ENCODE measurements at places on chromosomes 13 and 19.
A peak's percentile ranks its signal among the peaks of the same experiment; 100 is the strongest.

DNA sequence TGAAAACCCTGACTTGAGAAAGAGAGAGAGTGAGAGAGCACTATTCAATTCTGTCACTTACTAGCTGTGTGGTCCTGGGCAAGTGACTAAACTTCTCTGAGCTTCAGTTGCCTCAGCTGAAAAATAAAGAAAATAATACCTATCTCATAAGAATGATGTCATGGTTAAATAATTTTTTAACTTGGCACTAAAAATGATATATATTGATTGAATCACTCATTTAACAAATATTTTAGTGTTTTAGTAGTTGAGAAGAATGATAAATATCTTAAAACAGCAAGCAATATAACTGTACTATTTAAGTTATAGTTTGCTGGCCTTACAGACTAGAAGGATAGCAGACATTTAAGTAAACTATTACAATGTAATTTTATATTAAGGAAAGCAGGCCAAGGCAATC lies 764.2 kb downstream of the DIAPH3 start:
- DNase-seq = no peak

DNA sequence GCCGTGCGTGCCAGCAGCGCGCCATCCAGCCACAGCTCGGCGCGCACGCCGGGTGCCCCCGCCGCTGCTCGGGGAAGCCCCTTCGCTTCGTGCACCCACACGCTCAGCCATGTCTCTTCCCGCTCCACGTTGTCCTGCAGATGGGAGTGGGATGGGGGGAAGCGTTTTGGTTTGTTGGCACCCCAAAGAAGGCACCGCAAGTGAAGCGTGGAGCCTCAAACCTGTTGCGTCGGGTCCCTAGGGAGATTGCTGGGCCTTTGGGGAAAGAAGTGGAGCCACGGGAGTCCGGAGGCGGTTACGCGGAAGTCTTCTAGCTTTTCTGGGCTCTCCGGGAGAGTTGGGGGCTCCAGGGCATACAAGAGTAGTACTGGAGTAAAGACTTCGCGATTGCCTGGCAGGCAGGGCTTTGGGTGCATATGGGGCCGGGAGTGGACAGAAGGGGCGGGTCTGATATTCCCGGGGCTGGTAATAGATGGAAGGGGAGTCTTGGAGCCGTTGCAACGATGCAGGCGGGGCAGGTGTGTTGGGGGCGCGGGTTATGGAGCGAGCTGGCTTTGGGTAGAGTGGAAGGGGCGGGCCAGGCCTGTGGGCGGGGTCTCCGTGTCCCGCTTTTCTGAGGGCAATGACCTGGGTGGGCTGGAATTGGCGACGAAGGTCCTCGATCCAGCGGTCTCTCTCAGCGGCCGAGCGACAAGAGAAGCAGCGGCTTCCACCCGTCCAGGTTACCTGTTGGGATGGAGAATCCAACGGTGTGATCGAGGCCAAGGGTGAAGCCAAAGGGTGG lies 6.5 kb downstream of the RASAL3 start:
- no peak for DNase-seq

DNA sequence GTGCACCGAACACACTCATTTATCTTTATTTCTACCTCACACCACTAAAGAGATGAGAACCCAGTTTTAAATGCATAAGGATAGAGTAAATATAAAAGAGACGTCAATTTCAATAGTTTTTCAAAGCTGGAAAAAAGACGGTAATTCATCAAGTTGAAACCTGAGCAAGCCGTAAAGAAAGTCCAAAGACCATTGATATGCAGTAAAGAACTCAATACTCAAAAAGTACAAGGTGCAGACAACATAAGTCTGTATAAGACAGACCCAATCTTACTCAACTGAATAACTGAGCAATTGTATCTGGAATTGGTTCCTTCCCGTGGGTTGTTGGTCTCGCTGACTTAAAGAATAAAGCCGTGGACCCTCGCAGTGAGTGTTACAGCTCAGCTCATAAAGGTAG lies 82.1 kb downstream of the SERP2 start:
- no peak for DNase-seq

DNA sequence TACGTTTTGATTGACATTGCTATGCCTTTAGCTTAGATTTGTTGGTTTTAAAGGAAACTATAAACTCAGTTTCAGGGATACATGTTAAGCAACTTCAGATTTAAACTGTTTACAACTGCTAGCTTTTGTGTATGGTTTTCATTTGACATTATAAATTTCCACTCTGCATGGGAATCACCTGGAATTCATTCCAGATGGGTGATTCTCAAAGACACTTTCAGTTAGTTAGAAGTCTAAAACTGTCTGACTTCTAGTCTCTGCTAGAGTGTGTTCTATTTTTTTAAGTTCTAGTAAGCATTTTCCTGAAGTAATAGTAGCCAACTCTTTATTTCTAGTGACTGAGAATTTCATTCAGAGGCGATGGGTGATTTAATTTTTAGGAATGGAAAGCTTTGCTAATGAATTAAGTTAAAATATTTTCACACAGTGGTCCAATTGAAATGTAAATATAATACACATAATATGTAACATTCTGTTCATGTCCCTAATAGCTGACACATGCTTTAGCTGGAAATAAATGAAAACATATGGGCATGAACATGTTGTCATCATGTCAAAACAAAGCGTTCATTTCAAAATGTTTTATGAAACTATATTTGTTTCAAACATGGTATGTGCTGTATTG lies 58.3 kb upstream of the CSNK1A1L start:
- no peak for DNase-seq

GRCh38 chr13:25869941-25870340 lies 181.9 kb downstream of the SHISA2 start:
- no peak for DNase-seq

DNA sequence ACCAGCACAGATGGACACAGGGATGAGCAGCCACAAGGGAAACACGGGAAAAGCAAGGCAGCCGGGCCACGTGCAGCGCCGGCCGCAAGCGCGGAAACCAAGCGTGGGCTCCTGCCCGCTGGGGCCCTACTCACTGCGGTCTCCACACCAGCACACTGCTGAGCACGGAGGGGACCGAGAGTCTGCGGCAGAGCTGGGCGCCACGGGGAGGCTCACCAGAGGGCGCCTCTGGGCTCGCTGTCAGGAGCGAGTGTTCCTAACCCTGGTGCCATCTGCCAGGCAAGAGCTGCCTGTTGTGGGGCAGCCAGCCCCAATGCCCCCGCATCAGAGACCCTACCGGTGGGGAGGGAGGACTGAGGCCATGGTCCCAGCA lies 26.5 kb downstream of the MPND start:
- peak; percentile 87 for DNase-seq

DNA sequence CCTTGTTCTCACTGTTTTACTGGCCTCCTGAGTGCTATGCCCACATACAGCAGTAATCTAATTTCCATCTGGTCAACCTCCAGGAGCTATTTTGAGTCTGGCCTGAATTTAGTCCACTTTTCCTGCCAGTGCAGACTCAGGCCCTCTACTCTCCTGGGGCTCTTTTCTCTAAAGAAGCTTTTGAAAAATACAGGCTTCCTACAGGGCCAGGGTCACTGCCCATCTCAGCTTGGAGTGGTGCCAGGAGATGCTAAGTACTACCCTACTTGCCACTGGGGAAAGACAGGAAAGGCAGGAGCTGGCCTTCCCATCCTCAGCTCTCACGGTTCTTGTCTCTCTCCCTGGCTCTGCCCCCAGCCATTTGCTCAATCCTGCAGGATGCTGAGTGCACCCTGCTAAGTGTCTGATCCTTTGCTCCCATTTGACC lies 101.7 kb upstream of the SERP2 start:
- no peak for DNase-seq

- peak; percentile 45 for DNase-seq
These were observed 55.0 kb upstream of the EEF1AKMT1 start for GRCh38 chr13:20828539-20829364.

DNA sequence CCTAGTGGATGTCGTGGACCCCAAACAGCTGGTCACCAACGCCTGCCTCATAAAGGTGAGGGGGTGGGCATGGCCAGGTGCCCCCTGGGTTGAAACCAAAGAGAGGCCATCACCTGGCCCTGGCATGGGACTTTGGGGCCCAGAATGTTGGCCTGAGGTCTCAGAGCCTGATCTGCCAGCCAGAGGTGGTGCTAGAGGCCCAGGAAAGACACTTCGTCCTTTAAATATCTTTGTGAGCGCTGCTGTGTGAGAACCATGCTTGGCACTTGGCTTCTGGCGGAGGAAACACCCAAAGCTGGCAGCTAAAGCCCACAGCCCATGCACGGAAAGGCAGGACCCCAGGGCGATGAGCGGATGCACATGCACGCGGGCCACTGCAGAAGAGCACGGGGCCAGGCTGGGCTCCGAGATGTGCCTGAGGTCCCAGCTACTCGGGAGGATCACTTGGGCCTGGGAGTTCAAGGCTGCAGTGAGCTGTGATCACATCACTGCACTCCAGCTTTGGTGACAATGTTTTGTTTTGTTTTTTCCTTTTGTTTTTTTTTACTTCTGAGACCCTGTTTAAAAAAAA lies 4.3 kb upstream of the ADM5 start:
- DNase-seq = no peak

- no peak for DNase-seq
These were observed 10.6 kb downstream of the VASP start for GRCh38 chr19:45517641-45518468.

GRCh38 chr19:48966541-48967345 lies 1.6 kb downstream of the FTL start:
- DNase-seq = peak; percentile 50

DNA sequence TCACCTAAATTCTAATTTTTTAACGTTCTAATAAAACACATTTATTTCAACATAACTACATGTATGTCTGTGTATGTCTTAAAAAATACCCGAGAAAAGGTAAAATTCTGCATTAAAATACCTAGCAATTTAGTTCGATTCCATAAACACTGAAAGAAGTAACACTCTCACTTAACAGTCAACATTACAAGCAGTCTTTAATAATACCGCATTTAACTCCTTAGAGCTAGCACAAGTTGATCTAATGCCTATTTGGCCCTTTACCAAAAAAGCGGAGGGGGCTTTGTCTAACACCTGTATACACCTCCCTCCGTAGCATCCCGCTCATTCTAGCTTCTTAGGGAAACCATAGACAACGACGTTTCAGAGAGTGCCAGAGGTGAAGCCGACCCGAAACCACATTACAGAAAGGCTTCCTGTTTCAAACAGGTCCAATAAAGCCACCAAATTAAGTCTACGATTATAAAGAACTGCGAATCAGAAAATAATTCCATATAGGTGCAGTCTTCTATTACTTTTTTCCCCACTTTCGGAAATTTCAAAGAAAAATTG lies 1.2 kb downstream of the SPART start:
- DNase-seq = no peak

- DNase-seq = no peak
These were observed 61.7 kb upstream of the MBNL2 start for GRCh38 chr13:97160421-97160820.

GRCh38 chr13:112133499-112134390 lies 66.8 kb downstream of the SOX1 start:
- no peak for DNase-seq

DNA sequence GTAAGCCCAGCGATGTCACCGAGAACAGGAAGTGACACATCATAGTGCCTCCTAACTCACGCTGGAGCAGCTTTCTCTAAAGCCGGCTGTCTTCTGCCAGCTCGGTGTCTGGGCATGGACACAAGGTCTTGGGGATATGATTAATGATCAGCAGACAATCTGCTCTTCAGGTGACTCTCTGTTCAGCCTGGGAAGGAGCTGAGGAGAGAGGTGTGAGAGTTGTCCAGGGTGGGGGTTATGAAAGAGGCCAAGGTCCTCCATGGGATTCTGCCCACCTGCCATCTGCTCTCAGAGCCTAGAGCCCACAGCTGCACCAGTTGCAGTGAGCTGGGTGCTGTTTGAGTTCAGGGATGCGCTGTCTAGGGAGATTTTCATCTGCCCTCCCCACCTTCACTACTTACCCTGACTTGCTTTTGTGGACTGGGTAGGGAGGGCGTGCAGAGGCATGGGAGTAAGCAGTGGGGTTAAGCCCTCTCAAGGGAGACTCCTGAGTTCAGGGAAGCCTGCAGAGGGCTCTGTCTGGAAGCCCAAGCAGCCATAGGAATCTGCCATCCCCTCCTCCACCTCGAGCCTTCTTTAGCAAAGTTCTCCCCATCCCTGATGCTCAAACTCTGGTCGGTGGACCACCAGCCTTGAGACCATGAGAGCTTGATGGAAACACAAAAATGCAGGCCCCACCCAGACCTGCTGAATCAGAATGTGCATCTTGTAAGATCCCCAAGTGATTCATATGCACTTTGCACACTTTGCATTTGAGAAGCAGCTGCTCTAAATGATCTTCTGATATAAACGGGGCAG lies 539.7 kb downstream of the RFC3 start:
- DNase-seq = no peak

- no peak for DNase-seq
These were observed 209.6 kb downstream of the OLFM4 start for GRCh38 chr13:53238261-53238660.

GRCh38 chr13:90622541-90622940 lies 724.9 kb upstream of the MIR17HG start:
- DNase-seq = no peak

- no peak for DNase-seq
These were observed 418.9 kb upstream of the ARGLU1 start for GRCh38 chr13:106986687-106987426.

GRCh38 chr13:41670873-41671443 lies 213.6 kb downstream of the RGCC start:
- DNase-seq = no peak

DNA sequence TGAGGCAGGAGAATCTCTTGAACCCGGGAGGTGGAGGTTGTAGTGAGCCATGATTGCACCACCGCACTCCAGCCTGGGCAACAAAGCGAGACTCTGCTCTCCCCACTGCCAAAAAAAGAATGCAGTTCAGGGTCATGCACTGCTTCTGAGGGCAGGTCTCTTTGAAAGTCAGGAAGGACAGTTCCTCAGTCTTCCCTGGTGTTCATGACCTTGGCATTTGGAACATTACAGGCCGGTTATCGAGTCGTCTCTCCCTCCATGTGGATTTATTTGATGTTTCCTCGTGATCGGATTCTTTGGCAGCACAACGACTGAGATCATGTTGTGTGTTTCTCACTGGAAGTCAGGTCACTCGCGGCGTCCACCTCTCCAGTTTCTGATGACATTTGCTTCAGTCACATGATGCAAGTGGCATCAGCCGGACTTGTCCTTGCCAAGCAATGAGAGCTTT lies 17.2 kb downstream of the FGF21 start:
- no peak for DNase-seq

GRCh38 chr13:98909016-98909415 lies 68.8 kb downstream of the DOCK9 start:
- no peak for DNase-seq

- DNase-seq = peak; percentile 11
These were observed 12.1 kb downstream of the NFILZ start for GRCh38 chr19:8642561-8642960.

GRCh38 chr13:103873725-103874124 lies 807.5 kb upstream of the SLC10A2 start:
- DNase-seq = no peak

GRCh38 chr19:4327252-4327876 lies 11.3 kb downstream of the STAP2 start:
- peak; percentile 57 for DNase-seq

GRCh38 chr13:28542804-28543203 lies 47.9 kb upstream of the FLT1 start:
- DNase-seq = no peak

- DNase-seq = peak; percentile 84
These were observed 8.9 kb downstream of the CEBPA start for GRCh38 chr19:33293255-33294057.

Measured in inflammatory macrophage (primary cell).